ENCODE measurements at places on chromosomes 3 and 15. TPM values are rescaled to one million over a fixed set of nuclear protein-coding genes. Genes with fewer than 3 reads are reported as not detected.

- no peak overlapping the region for H3K27ac ChIP-seq
- DNase-seq = no peak
- no peaks in the 10 kb centered on the region for H3K36me3 ChIP-seq
- no peaks in the 10 kb centered on the region for H3K4me1 ChIP-seq
These were observed 953.8 kb upstream of the ALCAM start for GRCh38 chr3:104412608-104413580.

GRCh38 chr3:100384733-100385525, 16.0 kb downstream of the TOMM70 start:
- no peak overlapping the region for H3K27ac ChIP-seq
- H3K4me1 ChIP-seq = peaks cover 33% of the 10 kb centered on the region
- no peaks in the 10 kb centered on the region for H3K27me3 ChIP-seq
- H3K36me3 ChIP-seq = peaks cover 68% of the 10 kb centered on the region

DNA sequence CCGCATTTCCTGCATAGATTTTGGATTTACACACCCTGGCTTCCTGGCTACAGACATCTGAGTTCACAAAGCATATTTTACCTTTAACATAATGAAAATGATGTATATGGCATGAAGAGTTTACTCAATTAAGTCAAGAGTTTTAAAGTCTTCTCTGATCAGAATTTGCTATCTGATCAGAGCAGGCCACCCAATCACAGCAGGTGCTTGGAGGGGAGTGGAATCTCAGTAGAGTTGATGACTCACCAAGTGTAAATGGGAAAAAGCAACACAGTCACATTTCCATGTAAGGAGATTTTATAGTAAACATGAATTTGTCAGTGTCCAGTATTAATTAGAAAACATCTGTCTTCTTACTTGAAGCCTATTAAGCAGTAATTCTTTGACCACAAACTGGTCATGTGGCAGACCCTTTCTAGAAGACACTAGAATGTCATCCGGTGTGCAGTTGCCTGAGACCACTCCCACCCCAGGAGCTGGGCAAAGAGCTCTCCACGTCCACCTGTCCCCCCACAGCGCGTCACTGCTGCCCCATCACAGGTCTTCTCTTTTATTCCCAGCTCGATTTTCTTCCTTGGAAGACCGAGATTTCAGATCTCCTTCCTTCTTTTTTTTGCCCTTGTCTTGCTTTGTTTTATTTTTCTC, 10.8 kb downstream of the MESD start:
- H3K4me3 ChIP-seq = no peak overlapping the region
- no peaks in the 10 kb centered on the region for H3K27me3 ChIP-seq
- peaks cover 35% of the 10 kb centered on the region for H3K36me3 ChIP-seq

DNA sequence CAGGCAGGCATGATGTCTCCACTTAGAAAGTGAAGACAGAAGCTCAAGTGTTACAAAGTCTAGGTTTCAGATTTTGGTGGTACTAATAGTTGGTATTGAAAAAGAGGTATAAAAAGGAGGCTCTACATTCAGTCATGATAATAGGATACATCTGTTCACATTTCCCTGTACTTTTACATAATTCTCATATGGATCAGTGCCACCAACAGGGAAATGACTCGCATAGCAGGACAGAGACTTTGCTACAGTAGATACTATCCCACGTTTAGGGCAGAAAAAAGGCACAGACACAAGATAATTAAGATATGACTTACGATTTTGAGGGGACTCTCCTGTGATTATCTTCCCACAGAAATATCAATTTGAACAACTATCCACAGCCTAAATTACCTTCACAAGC, 1062.9 kb upstream of the EPHA6 start:
- no peak for DNase-seq
- no peaks in the 10 kb centered on the region for H3K36me3 ChIP-seq
- no peak overlapping the region for H3K4me3 ChIP-seq

Gene ZNF662
- 2.7 TPM for total RNA-seq

Gene CAND2
- 76.2 TPM for total RNA-seq

Data from left ventricle myocardium inferior (tissue), 1 donor.